ENCODE measurements at places on chromosomes 2 and 18.

GRCh38 chr18:61820882-61821281 is 71.9 kb downstream of the RNF152 start:
- no peak for DNase-seq

DNA sequence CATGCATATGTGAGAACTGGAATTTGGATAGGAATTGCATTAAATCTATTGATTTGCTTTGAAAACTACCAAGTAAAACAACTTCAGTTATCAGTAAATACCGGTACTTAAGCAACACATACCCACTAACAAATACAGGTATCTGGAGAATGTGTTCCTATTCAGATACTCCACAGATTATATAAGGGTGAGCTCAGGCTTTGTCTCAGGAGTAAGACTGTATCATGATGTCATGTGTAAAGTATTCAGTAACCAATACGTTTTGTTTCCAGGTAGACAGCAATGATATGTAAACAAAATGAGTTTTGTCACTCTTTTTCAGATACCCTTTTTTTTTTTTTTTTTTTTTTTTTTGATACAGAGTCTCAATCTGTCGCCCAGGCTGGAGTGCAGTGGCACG is 74.8 kb downstream of the DSC3 start:
- DNase-seq = no peak

- no peak for DNase-seq
Measured at GRCh38 chr18:45197526-45197970, 417.7 kb upstream of the SLC14A2 start.

DNA sequence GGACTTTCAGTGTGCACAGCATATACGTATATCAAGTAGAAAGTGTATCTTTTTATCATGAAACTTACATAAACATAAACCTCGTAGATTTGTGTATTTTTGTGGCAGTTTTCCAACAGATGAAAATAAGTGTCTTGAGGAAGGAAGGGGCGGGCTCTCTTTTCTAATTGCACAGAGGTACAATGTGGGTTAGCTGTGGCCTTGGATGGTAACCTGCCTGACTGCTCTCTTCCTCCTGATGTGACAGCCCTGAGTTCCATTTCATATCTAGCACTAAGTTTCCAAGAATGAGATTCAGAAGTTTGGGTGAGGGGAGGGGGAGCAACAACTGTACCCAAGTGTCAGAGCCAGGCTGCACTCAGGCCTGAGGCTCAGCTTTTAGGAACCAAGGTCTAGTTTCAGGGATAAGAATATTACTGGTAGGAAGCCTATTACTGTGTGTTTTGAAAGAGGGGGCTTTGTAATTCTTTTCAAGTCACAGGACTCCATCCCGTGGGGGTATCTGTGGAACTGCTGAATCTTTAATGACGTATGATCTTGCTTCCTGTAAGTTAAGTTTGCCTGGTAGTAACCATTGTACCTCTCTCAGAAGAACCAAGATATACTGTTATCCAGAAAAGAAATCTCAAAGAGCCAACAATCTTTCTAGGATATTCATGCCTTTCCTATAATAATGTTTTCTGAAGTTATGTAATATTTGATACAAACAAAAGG is 483.7 kb downstream of the PTPRM start:
- no peak for DNase-seq

DNA sequence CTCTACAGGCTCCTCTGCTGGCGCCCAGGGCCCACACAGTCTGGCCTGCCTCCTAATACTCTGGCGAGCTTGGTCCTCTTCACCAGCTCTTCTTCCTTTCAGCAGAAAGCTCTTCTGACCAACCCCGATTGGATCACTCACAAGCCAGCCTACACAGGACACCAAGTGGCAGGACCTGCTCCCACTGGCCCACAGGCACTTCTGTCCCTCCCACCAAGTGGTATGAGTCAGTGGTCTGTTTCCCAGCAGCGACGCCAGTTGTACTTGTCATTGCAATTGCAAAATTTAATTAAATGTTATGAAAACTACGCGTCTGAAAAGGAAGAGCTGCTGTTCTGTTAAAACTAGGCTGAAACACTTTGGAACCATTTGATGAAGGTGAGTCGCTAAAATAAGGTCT is 46.7 kb downstream of the NDUFA10 start:
- no peak for DNase-seq

- no peak for DNase-seq
Measured at GRCh38 chr18:54967786-54968185, 8.5 kb upstream of the CCDC68 start.

GRCh38 chr2:85720533-85720932 is 26.4 kb downstream of the GNLY start:
- no peak for DNase-seq

GRCh38 chr2:9844036-9844483 is 786 bp downstream of the TAF1B start:
- no peak for DNase-seq

- no peak for DNase-seq
Measured at GRCh38 chr2:239402666-239403065, 1.8 kb upstream of the HDAC4 start.

DNA sequence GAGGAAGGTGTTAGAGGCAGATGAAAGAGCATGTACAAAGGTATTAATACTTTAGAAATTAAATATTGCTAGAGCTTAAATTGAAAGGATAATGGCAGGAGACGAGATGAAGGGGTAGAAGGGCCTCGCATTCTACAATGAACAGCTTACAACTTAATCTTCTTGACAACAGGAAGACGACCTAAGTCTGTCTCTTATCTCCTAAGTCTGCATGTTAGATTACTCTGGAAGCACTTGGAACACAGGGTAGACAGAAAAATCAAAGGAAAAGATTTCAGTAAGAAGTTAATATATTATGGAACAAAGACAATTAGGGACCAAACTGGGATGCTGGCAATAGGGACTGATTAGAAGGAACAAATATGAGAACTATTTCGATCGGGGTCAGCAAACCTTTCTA is 34.9 kb downstream of the SMC6 start:
- DNase-seq = no peak

- no peak for DNase-seq
Measured at GRCh38 chr2:85009019-85009618, 38.2 kb downstream of the KCMF1 start.

DNA sequence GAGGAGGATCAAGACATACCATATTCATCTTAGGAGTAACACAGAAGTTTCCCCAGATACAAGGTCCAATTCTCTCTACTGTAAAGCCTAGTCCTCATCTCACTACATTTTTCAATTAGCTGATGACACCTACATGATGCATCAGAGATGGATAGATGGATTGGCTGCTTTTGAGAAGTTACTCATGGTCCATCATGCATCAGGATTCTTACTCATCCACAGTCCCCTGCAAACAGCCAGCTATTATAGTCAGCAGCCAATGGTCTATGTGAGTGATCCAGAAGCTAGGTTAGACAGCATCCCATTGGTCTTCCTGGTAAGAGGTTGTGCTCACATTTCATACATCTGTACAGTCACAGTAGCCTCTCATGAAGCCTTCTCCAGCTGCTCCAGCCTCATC is 154.5 kb upstream of the NRP2 start:
- no peak for DNase-seq

DNA sequence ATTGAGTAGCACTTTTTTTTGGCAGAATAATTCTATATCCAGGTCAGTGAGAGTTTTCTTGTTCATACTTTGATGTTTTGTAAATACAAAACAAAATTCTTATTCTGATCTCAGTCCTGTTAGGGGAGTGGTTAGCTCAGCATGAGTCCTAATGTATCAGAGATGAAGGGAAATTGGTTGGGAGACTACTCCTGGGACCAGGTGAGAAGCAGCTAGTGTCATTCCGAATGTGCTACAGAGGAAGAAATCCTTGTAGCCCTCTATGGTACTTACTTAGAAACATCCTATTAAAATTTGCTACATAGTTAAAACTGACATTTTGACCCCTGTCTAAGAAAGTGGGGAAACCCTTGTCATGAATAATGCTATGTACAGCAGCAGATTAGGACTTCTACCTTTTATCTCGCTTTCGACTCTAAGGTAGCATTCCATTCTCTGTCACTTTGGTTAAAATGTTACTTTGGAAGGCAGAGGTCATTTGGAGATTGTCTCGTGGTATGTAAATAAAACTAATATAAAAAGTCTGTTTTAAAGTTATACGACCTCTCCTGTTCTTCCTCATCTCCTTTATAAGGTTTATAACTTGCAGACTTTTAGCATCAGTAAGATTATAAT is 65.8 kb downstream of the PARD3B start:
- DNase-seq = no peak

- no peak for DNase-seq
Measured at GRCh38 chr2:158665536-158666302, 129.4 kb upstream of the DAPL1 start.

DNA sequence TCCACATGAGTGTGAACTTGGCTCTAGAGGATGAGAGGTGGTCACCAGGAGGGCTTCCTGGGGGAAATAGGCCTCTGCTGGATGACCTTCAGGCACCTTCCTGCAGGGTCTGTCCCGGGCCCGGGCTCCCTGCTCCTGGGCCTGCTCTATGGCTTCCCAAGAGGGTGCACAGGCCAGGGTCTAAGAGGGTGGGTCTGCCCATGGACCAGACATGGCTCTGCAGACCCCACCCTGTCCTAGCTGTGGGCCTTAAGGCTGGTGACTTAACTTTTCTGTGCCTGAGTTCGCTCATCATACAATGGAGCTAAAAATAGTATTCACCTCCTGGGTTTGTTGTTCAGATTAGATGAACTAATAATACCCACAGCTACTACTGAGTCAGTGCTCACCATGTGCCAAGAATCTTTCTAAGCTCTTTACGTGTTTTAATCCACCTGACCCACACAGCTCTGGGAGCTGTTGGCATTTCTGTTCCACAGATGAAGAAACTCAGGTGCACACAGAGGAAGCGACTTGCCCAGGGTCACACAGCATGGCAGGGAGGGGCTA is 14.4 kb downstream of the INHBB start:
- no peak for DNase-seq

DNA sequence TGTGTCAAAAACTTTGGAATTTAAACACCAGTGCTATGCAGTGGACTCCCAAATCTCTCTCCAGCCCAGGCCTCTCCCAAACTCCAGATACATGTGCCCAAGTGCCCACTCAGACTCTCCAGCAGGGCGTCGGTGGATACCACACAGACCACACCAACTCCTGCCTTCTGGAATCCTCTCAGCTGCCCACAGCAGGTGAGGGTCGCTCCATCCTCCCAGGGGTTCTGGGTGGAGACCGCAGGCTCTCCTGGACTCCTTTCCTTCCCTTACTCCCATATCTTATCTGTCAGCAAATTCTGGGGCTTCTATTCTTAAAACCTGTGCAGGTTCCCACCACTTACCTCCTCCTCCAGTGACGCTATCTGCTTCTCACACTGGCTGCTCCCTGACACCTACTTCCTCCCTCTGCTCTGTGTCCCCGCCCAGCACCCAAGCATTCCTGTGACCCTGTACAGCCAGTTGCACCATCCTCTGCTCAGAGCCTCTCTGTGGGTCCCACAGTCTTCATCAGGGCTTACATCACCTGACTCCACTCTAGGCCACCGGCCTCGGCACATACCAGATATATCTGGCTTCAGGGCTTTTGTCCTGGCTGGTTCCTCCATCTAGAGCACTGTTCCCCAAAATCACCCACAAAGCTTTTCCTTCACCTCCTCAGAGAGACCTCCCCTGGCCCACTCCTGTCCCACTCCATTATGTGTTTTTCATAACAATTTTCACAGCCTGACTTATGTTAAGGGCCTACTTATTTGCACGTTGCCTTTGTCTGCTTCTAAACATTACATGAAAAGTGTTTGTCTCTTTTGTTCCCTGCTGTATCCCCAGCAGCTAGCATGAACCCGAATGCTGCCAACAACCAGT is 2.6 kb upstream of the IMP4 start:
- DNase-seq = no peak

GRCh38 chr2:62186156-62186905 is 9.6 kb upstream of the B3GNT2 start:
- no peak for DNase-seq

- peak; percentile 50 for DNase-seq
Measured at GRCh38 chr2:157875641-157876065, 477 bp downstream of the ACVR1 start.

DNA sequence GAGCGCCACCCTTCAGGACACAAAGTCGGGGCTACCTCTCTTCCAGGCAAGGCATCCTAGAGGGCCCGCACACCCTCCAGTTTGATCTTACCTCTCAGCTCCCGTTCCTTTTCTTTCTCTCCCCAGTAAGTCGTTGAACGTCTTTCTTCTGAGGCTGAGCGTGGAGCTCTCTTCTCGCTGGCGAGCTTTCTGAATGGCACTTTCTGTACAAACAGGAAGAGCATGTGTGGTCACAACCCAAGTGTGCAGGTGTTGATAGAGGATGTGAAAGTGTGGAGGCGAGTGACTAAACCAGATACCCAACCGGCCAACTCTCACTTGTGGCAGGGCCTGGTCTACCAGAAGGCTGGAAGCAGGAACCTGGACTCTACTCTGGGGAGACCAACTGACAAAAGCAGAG is at the start of gene AFF3:
Gene AFF3, minus strand, starts transcription at position 198 of the 400 bp plus-strand sequence. CDS start 38,136 bp downstream, outside the sequence.
- no peak for DNase-seq

DNA sequence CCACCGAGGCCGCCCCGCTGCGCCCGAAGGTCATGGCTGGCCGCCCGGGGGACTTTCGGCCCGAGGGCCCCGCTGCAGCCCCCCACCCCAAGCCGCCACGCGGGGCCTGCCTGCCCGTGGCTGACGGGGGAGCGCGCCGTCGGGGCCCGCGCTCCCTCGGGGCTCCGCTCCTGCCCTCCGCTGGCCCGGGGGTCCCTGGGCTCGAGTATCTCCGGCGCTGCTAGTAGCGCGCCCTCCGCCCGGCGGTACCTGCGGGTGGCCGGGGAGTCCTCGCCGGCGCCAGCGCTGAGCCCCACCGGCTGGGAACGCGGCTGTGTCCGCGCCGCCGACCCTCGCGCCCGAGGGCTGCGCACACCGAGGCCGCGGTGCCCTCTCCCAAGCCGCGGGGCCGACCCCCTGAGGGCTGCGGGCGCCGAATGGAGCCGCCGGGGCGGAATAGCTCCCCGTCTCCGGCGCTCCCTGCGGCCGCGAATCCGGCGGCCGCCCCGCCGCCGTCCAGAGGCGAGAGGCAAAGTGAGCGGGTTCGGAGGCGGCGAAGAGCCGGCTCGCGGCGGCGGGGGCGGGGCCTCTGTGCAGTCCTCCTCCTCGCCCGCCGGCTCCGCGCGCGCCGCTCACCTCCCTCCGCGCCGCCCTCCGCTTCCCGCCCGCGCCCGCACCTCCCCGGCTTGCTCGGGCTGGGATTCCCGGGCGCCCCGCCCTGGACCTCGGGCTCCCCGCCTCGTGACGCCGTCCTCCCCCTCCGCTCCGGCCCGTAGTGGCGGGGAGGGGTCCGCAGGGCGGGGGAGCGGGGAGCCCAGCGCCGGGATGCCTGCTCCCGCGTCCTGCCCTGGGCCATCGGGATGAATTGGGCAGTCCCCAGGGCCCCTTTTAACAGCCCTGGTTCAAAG is at the start of gene KCNG3:
Gene KCNG3, minus strand, starts transcription at position 515 of the 887 bp plus-strand sequence. Its CDS starts 481 bp downstream, at position 34.
- DNase-seq = peak; percentile 69
